ENCODE measurements at places on chromosomes 13 and 19.

- DNase-seq: no peak
These were observed 8.5 kb downstream of the ARID3A start for GRCh38 chr19:934197-934840.

DNA sequence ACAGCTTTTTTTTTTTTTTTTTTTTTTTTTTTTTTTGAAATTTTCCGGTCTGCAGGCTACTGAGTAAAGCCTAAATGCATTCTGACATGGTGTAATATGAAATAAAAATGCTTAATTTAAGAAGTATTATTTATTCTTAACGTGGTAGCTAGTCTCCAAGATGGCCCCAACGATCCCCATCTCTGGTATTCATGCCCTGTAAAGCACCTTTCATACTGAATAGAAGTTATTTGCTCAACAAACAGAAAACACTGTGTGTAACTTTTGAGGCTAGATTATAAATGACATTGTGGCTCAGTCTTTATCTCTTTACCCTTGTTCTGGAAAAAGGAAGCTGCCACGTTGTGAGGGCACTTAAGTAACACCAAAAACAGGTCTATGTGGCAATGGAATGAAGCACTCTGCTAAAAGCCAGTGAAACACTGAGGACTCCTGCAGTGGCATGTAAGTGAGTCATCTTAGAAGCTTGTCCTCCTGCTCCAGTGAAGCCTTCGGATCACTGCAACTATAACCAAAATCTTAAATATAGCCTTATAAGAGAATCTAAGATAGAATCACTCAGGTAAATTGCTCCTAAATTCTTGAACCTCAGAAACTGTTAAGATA, 128.7 kb downstream of the UGGT2 start:
- DNase-seq: no peak

DNA sequence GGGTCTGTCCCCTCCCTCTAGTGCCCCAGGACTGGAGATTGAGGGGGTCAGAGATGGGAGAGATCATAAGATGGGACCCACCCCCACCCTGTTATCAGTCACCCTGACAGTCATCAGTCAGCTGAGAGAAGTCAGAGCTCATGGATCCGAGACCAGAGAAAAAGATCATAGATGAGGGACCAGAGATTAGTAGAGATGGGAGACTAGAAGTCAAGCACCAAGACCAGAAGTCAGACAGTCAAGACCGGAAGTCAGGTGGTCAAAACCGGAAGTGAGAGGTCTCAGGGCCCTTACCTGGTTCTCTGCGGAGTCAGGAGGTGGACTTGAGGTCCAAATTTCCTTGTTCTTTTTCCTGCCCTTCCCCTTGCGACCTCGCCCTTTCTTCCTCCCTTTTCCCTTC, 7.0 kb downstream of the COL5A3 start:
- no peak for DNase-seq

DNA sequence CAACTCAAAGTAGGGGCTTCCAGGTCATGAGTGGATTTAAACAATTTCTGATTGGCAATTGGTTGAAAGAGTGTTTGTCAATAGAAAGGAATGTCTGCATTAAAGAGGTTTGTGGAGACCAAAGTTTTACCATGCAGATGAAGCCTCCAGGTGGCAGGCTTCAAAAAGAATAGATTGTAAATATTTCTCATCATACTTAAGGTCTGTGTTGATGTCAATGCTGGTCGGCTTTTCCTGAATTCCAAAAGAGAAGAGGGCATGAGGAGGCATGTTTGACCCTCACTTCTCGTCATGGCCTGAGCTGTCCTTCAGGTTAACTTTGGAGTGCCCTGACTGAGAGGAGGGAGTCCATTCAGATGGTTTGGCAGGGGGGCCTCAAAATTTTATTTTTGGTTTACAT, 125.4 kb upstream of the RFC3 start:
- DNase-seq: no peak

DNA sequence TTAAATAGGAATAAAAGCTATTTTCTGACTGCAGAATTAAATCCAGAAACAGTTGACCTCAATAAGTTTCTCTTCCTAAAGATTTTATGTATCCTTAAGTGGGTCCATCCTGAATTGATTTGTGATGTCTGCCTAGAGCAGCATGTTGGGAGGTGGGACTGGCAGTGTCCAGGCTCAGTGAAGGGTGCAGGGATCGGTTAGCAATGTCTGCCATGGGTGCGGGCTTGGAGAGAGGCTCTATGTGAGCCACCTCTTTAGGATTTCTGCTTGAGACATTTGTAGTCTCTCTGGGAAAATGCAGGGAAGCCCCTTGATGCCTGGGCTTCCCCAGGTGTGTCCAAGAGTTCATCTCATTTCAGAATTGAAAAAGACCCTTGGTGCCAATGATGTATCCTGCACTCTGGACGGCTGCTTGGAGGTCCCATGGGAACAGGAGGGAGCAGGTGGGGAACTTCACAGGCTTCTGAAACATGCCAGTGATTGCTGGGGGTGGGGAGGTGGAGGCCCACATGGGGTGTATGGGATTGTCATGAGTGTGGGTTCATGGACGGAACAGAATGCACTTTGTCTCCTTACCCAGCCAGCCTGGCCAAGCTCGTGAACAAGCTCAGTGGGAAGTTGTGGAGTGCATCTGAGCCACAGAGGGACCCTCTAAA, 6.2 kb upstream of the COLGALT1 start:
- no peak for DNase-seq

DNA sequence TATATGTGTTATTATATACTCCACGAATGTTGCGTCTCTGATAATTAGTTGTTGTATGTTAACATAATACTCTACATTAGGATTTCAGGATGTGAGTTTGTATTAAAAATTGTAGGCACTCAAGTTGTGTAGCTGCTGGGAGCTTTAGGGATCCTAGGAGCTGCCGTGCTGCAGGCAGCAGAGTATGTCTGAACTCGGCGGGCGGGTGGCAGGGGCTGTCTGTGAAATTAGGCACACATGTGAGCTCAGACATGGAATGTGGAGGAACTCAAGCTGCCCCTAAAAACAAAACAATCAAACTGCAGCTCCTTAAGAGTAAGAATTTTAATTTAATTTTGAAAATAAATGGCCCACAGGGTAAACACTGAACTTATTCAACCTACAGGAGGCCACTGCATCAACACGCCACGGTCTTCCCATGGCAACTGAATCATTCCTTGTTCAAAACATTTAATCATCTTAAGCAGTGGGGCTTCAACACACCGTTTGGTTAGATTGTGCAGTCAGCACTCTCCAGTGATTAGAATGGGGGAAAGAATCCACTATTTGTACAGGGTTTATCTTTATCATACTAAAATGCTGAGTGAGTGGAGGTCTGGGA, 22.7 kb downstream of the SERTM1 start:
- no peak for DNase-seq

- DNase-seq: no peak
These were observed 23.8 kb downstream of the ZSWIM9 start for GRCh38 chr19:48194041-48194843.

- DNase-seq: no peak
These were observed 32.3 kb downstream of the ATP7B start for GRCh38 chr13:51978796-51979556.

GRCh38 chr13:41746259-41746658, 214.7 kb downstream of the VWA8 start:
- DNase-seq: no peak

DNA sequence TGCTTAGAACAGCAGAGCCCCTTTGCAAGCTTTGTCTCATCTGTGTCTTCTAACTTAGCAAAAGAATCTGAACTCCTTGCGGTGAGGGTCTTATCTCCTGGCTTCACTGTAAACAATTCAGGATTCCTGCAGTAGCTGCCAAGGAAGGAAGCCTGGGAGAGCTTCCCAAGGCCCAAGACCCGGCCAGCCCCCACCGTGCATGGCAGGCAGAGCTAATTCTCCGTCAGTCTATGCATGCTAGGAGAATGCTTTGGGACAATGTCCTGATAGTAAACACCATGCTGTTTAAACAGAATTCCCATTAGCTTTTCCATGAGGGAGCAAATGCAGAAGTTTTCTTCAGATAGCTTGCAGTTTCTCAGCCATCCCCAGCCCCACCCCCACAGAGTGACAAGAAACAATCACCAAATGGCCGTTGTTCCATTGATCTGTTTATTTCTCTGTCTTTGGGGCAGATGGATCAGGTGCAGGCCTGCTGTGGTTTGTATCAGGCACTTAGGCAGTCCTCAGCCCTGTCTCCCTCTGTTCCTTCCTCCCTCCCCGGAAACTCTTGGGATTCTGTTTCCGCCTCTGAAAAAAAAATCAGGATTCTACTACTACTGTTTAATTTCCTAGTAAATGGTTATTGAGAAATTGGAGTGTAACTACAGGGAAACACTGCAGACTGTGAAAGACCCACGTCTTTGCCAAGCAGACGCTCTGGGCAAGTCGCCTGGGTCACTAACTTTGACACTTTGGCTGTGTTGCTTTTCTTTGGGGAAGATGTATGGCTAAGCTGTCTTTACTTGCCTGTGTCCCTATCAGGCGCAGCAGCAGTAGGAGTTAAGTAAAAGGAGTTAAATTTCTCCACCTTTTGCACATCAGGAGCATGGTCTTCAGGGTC, 40.7 kb upstream of the SPATA13 start:
- DNase-seq: no peak

- no peak for DNase-seq
These were observed 33.6 kb downstream of the NAXD start for GRCh38 chr13:110648848-110649421.

GRCh38 chr19:37594982-37595382, 306 bp downstream of the ZNF540 start:
- peak; percentile 47 for DNase-seq

DNA sequence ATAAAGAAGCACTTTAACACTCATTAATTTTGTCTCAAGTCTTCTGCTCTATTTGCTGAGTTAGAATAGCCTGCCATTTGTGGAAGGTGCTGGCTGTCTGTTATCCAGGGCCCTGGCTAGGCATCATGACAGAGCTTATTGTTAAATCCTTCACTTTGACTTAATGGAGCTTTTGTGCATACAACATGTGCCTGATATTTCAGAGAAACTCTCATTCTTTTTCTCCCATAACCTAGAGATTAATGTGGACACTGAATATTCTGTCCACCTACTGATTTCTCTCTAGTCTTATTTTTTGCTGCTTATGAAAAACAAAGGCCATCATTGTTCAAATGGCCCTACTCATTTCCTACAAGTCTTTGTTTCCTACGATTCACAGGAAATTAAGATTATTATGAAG, 383.1 kb upstream of the HTR2A start:
- DNase-seq: no peak

- no peak for DNase-seq
These were observed 8.8 kb upstream of the CYSLTR2 start for GRCh38 chr13:48644951-48645350.

DNA sequence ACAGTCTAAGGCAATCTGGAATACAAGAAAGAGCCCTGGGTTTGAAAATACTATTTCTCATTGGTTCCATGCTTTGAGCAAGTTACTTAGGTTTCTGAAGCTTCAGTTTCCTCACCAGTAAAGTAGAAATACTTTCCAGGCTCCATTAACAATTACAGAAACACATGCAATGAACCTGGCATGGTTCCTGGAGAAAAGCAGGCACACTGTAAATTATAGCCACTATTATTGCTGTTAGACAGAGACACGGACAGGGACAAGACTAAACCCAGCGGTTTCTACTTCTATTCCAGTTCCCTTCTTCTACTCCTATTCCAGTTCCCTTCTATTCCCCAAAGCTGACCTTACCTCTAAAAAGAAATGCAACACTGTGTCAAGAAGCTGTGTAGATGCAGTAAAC, 41.2 kb downstream of the MIPEP start:
- no peak for DNase-seq

- no peak for DNase-seq
These were observed 12.3 kb upstream of the SACS start for GRCh38 chr13:23445794-23446193.

DNA sequence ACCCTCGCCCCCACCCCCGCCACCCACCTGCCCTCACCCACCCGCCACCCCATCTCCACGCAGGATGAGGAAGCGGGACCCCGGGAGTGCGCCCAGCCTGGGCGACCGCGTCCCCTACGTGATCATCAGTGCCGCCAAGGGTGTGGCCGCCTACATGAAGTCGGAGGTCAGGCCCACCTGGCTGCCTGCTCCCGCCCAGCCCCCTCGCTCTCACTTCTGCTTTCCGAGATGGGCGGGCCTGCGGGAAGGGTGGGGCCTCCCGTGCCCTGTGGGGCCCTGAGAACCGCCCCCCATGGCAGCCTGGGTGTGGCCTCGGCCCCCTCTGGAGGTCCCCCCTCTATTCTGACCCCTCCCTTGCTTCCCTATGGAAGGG, 3.1 kb upstream of the SPIB start:
- no peak for DNase-seq

DNA sequence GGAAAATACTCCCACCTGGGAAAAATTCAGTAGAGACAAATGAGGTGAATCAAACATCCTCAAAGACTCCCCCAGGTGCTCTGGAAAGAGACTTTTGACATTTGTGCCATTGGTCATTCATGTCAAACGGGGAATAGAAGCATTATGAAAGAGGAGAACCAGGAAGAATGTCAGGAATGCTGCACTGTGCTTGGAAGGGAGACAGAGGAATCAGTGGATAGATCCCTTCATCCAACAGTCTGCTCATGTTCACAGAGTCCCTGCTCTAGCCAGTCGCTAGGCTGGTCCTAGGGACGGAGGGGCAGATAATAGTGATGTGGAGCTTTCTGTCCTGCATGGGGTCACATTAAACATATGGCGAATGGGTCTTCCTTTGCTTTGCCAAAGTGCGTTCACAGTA, 384.4 kb downstream of the FGF9 start:
- DNase-seq: no peak

GRCh38 chr13:114222461-114222968, 12.2 kb upstream of the CDC16 start:
- DNase-seq: peak; percentile 20

GRCh38 chr19:53865918-53866864, 1.5 kb upstream of the MYADM start:
- DNase-seq: no peak

DNA sequence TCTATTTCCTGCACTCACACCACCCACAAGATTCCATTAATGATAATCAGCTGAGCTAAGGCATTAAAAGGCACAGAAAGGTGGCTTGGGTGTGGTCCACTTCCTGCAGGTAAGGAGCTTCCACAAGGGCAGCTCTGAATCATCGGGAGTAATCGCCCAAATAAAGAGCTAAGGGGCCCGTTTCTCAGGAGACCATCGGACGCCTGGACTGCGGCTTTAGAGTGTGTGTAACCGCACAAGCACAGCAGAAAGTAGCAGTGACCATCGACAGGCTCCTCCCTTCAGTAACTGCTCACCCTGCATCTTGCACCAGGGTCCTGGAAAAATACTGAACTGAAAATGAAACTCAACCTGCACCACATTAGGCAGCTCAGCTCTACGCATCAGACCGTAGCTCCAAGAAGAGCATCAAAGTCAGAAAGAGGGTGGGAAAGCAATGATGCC, 6.0 kb downstream of the STK24 start:
- DNase-seq: no peak

GRCh38 chr13:109569958-109570711, 216.2 kb downstream of the IRS2 start:
- no peak for DNase-seq

Measured in tibial nerve (tissue), 4 donors.